Left ventricle myocardium inferior (tissue), 1 donor: ENCODE measurements at places on chromosomes 16 and 17. TPM values are rescaled to one million over a fixed set of nuclear protein-coding genes. Genes with fewer than 3 reads are reported as not detected.
A peak's percentile ranks its signal among the peaks of the same experiment; 100 is the strongest.

DNA sequence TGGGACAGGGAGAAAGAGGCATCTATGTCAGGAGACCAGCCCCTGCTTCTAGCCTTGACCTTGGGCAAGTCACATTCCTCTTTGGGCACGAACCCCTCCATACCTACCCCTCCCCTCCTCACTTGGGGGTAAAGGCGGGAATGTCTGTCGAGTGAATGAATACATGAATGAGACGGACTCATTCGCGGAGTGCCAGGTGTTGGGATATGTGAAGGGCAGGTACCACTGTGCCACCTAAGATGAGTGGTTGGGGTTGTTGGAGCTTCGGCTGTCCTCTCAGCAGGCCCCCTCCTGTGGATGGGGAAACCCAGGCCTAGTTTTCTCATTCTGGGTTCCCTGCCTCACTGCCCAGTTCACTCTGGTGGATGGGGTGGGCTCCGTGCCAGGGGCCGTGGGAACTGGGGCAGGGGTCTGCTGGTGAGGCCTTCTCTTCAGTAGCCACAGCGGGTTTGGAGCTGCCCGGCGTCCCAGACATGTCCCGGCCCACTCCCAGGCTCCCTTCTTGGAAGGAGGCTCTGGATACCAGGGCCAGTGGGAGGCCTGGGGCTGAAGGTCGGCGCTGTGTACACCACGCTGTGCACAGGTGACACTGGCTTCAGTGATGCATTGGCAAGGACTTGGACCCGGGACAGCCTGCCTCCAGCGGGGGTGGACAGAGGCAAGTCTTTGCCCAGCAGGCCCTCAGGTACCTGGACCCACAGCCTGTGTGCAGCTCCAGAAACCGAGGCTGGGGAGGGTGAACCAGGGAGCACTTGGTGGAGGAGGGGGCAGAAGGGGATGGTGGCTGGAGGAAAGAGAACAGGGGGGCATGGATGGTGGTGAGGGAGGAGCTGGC is 5.6 kb downstream of the GLIS2 start:
- DNase-seq, result no peak

DNA sequence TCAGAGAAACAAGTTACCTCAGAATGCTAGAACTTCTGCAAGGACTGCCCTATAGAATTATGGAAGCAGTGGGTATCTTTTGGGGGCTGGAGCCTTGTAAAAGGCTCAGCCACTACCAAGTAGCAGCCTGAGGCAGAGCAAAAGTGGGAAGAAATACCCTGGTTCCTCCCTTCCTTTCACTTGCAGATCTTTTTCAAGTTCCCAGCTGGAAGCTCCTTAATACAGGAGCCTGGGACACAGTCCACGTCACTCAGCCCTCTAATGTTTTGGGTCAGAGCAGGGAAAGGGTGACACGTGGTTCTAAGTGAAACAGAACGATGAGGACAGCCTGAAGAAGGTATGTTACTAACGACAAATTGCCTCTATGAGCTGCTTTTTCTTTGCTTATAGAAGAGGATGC is 93.1 kb downstream of the CNTNAP4 start:
- DNase-seq, result no peak

- DNase-seq, result no peak
Measured at GRCh38 chr16:81517629-81518438, 73.2 kb downstream of the CMIP start.

- DNase-seq, result peak; percentile 89
Measured at GRCh38 chr17:47889734-47890529, 6.1 kb upstream of the SP2 start.

Gene BPTF
- total RNA-seq, result 79.2 TPM

Gene C16orf96
- 0.08 TPM for total RNA-seq

Gene BEAN1
- 0.33 TPM for total RNA-seq

DNA sequence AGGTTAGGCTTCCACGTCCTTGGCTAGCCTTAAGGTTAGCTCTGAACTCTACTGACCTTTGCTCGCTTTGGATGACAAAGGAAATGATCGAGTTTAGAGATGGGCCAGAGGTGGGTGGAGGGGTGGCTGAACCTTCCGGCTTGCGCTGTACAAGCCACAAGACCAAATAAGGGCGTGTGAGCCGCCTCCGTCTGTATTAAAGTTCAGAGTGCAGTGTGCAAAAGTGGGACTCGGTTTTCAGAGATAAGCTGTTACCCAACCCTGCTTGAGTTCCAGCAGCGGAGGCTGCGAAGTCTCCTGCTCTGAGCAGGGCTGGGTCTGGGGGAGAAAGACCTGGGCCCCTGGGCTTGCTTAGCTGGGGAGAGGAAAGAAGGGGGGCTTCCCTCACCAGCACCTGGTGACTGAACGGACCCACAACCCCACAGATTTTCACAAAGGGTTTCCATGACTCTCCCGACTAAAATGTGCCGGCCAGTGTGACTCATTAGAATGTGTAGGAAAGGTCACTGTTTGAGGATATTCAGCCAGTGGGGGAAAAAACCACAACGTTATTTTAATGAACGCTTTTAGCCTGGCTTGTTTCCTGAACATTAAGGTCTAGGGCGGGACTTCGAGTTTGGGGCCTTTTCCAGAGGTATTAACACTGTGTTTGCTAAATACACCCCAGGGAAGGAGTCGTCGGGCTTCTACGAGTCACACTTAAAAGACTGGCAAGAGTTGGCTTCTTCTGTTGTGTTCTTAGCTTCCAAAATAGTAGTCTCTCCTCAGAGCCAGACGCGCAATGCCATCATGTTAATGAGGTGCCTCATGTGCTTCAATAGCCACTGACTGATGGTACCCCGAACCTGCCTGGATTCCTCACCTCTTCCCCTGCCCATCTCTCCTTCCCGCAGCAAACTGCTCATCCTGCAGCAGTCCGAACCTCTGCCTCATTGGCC is 67.0 kb downstream of the CENPV start:
- DNase-seq, result peak; percentile 72

Gene WFDC1
- total RNA-seq, result 1.3 TPM

GRCh38 chr17:40480501-40481003 is 20.9 kb downstream of the TNS4 start:
- DNase-seq, result no peak

Gene CHD9
- total RNA-seq, result 38.9 TPM

DNA sequence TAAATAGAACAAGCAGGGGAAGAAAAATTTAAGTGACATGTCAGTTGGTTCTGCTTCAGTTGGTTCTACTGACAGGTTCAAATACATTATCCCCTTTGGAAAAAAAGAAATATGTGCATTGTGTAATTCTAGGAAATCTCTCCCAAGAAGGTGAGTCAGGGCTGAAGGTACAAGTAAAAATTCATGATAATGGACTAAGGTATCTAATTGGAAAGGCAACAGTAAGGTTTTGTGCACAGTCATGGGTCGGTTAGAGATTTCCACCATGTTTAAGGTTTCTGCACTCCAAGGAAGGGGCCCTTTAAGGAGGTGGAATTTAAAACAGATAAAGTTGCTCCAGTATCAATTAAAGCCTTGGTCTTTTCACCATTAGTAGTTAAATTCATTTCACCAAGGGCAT is 17.9 kb upstream of the B4GALNT2 start:
- no peak for DNase-seq

Gene CAVIN1
- 205 TPM for total RNA-seq

Gene ADORA2B
- 0.55 TPM for total RNA-seq

Gene WBP2
- 144 TPM for total RNA-seq

Gene BAIAP2
- 27.9 TPM for total RNA-seq

DNA sequence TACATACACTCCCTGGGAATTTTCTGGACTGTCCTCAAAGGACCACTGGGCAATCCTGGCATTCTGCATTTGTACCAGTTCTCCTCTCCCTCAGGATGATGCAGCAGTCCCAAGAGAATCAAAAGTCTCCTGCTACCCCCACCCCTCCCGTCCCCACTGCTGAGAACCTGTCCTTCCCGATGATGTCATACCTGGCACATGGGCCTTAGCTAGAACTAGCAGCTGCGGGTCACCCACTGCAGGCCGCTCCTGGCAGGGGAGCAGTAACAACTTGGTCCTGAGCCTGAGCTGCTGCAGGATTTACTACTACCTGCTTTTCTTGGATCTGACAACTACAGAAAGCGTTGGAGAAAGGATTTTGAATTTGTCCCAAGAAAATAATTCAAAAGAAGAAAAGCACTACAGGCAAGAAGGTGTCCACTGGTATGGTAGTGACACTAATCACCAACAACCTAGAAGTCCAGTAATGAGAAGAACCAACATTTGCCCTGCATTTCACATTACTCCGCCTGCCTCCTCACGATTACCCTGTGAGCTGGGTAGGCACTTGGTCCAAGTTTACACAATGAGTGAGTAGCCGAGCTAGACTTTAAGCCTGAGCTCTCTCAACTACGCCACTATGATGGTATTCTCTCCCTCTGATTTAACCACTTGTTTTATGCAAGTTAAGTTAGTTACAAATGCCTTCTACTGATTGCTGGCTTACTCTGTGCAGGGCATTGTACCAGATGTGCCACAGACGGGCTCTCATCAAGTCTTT is 55.3 kb upstream of the ETV4 start:
- DNase-seq, result peak; percentile 50

GRCh38 chr17:2303204-2304188 is at the start of the genes SMG6 and SRR:
SMG6 (minus strand) TSS chr17:2303785; CDS start chr17:2303720, 65 bp downstream.
SRR (plus strand) TSS chr17:2303950; CDS start chr17:2315561, 11,611 bp downstream.
- DNase-seq, result peak; percentile 94
